Ecto neural progenitor cell (in vitro differentiated cells): ENCODE measurements at places on chromosomes 7 and 10.

GRCh38 chr7:134122980-134123379 lies 4.2 kb upstream of the LRGUK start:
- no peak for DNase-seq

DNA sequence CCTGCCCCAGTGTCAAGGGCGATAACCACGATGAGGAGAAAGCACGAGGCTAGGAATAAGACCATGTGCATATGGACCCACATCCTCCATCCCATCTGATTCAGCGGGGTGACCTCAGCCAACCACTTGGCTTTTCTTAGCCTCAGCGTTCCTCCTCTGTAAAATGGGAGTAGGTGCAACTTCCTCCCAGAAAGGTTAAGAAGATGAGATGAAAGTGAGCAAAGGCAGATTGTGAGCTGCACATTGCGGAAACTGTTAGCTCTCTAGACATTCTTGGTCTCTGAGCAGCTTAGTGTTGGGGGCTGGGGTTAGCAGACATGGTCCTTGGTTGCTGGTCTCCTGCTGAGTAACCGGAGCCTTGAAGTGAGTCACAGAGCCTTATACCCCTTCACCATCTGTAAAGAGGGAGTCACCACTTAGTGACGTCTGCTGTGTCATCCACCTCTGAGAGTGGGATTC lies 497.3 kb upstream of the GALNT17 start:
- DNase-seq = no peak

- DNase-seq = no peak
Measured at GRCh38 chr10:11145495-11145855, 127.8 kb downstream of the CELF2 start.

DNA sequence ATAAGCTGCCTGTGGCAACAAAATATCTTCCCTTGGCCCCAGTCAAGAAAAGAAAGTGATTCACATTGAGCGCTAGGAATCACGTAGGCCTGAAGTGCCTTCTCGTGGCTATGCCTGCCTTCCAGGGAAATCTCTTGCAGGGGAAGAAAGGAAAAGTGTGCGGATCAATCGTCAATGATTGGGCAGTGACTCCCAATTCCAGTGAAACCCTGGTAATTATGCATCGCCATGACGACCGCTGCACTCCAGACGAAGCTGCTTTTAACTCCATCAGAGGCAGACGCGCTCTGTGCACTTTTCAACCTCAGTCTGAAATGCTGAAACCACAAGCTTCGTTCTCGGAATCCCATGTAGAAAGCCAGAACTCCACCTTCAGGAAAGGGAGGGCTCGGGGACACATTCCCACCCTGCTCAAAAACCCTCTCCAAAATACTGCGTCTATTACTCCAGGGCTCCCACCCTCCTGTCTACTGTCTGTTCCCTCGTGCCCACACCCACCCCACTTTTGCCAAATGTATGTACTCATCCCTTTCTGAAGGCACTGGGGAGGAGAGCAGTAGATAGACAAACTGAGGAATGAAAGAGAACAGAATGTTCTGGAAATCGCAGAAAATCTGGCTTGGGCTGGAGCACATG lies 24.2 kb upstream of the PRKAG2 start:
- no peak for DNase-seq

DNA sequence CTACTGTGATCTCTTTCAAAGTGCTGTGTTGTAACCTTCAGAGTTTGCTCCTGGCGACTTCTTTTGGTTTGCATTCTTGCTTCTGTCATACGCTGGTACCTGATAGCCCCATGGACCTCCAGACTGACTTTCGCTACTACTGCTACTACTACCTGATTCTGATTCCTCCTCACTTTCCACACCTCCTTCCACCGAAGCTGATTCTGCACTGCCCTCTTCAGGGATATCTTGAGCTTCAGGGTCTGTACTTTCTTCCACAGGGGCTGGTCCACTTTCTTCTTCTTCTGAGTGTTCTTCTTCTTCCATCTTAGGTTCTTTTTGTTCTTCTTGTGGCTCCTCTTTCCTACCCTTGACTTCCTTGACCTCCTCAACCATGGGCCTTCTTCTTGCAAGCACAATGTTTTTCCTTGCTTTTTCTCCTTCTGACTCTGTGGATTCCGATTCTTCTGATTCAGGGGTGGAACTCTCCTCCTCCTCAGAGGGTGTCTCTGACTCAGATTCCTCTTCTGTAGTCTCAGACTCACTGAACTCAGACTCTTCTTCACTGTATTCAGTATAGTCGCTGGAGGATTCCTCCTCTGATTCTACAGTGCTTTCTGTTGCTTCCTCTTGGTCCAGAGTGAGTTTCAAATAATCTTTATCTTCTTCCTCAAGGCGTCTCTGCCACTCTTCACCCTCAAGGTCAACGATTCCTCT lies 992.2 kb downstream of the PCDH15 start:
- DNase-seq = no peak

DNA sequence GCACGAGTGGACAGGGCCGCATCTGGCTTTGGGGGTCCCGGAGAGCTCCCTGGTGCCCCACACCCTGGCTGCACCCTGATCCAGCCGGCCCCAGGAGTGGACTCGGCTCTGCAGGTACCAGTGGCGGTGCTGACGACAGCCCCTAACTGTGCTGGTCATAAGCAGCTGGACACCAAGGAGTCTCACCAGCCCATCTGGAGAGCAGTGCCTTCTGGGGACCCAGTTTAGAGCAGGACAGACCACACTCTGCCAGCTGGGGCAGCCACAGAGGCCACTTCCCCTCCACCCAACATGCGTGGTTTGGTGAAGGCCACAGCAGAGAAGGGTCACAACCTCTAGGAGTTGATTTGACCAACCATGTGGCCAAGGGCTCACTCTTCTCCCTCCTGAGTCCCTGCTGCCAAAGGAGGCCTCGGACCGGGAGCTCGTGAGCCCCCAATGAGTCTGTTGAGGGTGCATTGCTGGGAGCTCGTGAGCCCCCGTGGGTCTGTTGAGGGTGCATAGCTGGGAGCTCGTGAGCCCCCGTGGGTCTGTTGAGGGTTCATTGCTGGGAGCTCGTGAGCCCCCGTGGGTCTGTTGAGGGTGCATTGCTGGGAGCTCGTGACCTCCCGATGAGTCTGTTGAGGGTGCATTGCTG lies 16.0 kb upstream of the INPP5A start:
- DNase-seq = no peak

DNA sequence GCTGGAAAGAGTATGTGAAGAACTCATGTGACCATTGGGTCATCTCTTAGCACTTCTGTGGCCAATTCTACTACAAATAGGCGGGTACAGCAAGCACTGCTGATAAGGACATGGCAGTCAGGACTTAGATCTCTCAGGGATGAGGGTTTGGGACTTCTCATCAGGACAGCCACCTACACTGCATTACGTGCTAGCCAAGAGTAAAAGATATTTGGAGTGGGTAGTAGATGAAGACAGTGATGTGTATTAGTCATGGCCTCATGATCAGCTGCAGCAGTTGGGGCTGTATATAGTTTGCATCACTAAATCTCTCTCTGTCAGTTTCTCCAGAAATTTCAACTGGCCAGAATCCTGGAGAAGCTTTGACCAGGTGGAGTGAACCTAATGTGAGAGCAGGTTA lies 9.2 kb downstream of the TAS2R60 start:
- no peak for DNase-seq

GRCh38 chr7:100137851-100138760 lies 10.6 kb upstream of the LAMTOR4 start:
- DNase-seq = no peak

- peak; percentile 65 for DNase-seq
Measured at GRCh38 chr10:34305189-34305588, 509.9 kb downstream of the PARD3 start.

DNA sequence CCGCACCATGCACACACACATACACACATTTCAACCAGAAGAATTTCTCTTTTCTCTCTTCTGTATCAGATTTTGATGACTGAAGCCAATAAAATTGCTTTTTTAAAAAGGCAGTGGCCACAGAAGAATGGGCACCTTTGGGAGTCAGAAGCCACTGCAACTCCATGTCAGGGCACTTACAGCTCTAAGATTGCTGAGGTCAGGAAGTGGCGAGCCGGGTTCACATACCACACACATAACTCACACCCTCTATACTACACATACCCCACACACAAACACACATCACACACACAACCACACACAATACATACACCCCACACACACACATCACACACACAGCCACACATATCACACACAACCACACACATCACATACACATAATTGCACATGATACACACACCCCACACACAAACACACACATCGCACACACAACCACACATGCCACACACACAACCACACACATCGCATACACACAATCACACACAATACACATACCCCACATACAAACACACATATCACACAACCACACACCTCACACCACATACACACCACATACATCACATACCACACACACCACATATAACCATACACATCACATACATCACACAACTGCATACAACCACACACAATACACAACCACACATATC lies 31.2 kb downstream of the GPRIN2 start:
- no peak for DNase-seq

- peak; percentile 40 for DNase-seq
Measured at GRCh38 chr10:78515038-78515872, 481.6 kb downstream of the RPS24 start.

- DNase-seq = no peak
Measured at GRCh38 chr10:97017474-97017903, 168.3 kb downstream of the SLIT1 start.

DNA sequence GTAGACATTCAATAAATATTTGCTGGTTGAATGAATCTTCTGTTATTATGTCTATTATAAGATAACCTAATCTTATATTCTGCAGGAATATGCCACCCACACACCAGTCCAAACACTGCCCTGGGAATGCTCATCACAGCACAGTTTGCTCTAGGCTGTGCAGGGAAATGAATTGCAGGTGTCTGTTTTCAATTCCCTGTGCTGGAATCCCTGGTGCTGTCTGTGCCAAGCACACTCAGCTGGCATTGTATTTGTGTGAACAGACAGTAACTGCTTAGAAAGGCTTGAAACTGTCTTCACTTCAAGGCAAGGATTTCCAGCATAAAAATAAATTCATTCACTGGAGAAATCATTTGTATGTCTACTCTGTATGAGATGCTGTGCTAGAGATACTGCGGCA lies 20.2 kb downstream of the ATOH7 start:
- DNase-seq = no peak

- DNase-seq = no peak
Measured at GRCh38 chr7:154871507-154871906, 131.4 kb downstream of the PAXIP1 start.

DNA sequence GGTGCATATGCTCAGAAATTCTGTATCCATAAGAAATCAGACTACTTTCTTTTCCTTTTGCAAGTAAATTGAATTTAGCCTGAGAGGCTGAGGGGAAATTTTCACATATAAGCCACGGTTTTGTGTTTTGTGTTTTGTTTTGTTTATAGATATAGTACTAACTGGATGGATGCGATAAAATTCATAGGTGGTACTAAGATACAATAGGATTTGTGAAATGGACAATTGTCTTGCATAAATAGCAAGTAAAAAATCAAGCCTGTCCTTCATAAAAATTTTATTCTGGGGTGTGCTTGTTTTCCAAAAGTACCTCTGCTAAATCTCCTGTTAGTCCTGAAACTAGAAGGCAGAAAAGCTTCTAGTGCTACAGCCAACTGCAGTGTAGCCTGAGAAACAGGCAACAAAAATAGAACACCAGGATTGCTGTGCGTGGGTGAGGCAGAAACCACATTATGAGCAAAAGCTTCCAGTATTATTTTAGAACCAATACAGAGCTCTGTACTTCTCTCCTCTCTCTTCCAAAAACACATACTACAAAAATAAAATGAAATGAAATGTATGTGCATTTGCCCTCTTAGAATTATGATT lies 634 bp upstream of the HDAC9 start:
- no peak for DNase-seq

DNA sequence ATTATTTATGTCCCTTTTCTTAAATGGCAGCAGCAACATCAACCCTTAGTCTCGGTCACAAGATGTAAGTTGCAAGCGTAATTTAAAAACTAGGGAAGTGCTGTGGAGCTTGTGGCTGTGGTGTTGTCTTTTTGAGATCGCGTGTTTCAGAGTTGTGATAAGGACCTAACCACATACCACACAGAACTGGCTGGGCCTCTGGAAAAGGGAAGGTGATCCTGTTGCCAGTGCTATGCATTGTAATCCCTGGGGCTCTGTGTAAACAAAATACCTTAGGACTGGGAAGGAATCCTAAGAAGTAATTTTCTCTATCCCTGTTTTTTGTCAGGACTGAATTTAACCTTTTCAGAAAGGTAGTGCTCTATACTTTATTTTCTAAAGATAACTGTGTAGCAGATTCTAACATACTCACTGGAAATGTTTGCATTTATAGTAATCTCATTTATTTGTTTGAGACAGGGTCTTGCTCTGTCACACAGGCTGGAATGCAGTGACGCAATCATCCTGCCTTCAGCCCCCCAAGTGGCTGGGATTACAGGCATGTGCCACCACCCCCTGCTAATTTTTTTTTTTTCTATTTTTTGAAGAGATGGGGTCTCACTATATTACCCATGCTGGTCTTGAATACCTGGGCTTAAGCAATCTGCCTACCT lies 60.4 kb downstream of the INPP5F start:
- DNase-seq = no peak
